Cerebellar nuclear complex (tissue), 1 donor: ENCODE measurements at places on chromosomes 13 and 19.
A peak's percentile ranks its signal among the peaks of the same experiment; 100 is the strongest.

DNA sequence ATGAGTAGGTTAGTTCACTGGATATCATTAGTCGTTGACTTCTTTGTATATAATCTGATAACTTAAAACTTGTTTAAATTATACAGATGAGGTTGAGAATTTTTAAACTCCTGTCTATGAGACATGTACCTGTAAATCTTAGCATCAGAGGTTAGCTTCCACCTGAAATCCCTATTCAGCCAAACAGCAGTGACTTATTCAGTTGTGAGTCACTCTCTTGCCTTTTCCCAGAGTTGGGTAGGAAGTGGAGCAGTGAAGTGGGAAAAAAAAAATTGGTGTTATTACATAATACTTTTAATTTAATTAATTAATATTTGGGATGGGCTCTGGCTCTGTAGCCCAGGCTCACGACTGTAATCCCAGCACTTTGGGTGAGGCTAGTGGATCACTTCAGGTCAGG is 32.9 kb downstream of the ZNF701 start:
- DNase-seq, result no peak

DNA sequence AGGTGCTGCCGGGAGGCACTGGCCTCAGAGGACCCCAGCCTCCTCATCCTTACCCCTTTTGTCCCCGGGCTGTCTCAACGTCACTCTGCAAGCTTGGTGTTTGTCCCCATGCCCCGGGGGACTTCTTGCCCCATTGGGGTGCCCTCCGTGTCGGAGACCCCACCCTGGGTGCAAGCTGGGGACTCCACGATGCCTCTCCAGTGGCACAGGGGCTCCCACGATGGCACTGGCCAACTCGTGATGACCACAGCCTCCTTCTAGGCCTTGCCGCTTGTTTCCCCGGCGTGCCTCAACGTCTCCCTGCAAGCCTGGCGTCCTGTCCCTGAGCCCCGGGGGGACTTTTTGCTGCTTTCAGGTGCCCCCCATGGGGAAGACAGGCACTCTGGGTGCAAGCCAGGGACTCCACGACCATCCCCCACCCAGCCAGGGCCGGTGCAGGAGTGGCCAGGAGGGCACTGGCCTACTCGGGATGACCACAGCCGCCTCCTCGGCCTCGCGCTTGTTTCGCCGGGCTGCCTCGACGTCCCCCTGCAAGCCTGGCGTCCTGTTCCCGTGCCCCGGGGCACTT is 237.0 kb downstream of the TUBA3C start:
- no peak for DNase-seq

DNA sequence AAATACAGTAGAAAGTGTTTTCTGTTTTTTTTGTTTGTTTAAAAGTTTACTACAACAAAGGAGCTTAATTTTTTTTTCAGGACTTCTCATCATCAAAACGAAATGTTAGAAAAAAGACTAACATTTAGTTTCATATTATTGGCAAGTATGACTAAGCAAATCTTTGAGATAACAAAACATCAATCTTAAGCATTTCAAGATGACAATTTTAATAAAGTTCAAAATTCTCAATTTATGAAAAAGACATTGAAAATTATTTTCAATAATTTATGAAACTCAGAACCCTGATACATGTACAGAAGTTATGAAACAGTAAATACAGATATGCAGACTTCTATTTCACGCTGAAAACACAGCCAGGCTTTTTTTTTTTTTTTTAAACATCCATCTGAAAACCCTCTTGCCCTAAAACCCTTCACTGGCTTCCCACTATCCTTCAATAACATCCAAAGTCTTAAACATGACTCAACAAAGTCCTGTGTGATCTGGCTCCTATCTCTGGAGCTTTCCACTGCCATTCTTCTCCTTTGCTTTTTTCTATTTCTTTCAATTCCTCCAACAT is 3.9 kb downstream of the RBM26 start:
- no peak for DNase-seq

DNA sequence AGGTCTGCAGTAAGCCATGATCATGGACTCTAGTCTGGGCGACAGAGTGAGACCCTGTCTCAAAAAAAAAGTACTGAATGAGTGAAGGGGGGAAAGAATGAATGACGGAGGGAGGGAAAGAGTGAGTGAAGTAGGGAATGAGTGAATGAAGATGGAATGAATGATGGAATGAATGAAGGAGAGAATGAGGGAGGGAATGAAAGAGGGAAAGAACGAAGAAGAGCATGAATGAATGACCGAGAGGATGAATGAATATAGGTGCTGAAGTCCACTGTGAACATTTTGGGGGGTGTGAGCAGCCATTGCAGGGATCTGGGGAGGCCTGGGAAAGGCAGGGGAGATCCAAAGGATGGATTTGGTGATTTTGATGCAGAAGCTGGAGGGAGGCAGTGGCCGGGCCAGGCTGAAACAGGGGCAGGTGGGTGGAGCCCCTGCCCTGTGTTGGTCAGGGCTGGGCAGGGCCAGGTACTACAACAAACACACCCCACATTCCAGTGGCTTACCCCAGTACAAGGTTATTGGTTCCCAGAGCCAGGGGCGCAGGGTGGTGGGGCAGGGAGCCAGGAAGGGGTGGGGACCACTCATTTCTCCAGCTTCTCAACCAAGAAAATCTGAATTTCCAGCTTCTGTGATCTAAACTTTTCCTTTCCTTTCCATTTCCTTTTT is 14.3 kb downstream of the SLC27A1 start:
- DNase-seq, result no peak

DNA sequence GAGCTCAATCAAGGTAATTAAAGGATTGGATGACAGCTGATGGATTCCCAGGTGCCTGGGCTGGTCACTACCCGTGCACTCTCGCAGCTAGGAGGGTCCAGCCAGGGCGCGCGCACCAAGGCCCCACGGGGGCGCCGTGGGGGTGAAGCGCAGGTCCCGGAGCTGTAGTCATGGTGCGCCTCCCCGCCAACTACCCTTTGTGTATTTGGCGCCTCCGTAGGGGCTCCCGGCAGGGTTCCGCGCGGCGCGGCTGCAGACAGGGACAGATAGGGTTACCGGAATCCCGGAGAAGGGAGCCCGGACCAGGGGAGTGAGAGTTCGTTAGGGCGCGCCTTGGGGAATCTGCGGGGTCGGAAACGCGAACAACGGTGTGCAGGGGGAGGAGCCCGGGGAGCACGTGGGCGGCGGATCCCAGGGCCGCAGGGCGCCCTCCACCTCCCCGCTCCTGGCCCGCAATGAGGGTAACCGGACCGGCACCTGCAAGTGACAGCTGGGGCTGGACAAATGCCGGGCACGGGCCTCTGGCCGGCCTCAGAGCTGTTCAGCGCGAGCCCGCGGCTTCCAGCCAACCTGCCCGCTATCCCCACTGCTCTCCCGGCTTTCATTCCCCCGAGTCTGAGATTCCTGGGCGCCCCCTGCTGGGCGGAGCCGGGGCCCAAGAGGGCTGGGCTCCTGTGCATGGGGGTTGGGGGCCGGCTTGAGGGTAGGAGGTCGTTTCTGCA is 3.4 kb upstream of the PRAM1 start:
- no peak for DNase-seq

- no peak for DNase-seq
These were observed 261.5 kb upstream of the STARD13 start for GRCh38 chr13:33547035-33547434.

- no peak for DNase-seq
These were observed 12.5 kb downstream of the GNA11 start for GRCh38 chr19:3106509-3107141.

GRCh38 chr13:78657699-78658629 is 991 bp downstream of the OBI1 start:
- DNase-seq, result no peak

DNA sequence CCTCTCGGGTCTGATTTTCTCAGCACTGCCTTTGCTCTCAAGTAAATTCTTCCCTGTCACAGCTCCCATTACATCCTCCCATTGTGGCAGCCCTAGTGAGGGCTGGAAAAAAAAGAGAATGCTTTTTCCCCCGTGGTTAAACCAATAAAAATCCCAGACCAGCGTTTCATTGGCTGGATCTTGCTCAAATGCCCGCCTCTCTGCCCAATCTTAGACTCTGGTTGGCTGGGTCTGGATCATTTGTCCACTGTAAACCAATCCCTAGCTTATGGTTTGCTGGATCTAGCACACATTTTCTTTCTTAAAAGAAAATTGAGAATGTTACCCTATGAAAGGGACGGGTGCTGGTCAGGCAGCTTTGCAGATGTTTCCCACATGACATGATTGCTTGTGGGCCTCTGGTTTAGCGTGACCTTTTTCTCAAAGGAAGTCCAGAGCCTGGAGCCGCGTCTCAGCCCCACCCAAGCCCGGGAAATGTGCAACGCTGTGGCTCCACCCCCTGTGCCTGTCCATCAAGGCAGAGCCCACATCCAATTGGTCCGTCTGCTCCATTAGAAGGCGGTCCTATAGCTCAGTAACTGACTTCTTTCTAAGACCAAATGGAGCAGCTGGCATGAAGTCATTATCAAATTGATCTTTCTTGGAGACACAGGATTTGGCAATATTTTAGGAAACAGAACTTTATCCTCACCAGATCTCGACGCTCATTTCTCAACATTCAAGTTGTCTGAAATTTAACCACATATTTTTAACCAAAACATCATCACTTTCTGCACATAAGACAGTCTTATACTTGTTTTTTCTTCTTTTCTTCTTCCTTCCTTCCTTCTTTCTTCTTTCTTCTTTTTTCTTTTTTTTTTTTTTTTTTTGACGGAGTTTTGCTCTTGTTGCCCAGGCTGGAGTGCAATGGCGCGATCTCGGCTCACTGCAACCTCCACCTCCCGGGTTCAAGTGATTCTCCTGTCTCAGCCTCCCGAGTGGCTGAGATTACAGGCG is 2.6 kb upstream of the MCEMP1 start:
- DNase-seq, result no peak

- DNase-seq, result no peak
These were observed 5.2 kb downstream of the BRCA2 start for GRCh38 chr13:32320528-32320927.

DNA sequence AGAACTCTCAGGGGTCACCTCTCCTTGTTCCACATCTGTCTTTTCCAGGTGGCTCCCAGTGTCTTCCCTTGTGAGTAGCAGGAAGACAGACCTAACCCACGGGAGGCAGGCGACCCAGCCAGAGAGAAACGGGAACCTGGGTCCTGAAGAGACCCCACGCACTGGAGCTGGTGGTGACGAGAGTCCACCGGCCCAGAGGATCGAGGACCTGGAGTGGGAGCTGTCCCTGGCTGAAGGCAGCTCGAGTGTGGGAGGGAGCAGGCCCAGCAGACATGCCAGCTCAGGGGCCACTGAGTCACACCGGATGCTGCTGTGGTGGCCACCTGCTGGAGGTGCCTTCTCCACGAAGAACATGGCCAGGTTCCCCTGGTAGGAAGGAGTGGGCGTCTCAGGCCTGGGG is 66.5 kb upstream of the ATP12A start:
- DNase-seq, result no peak

DNA sequence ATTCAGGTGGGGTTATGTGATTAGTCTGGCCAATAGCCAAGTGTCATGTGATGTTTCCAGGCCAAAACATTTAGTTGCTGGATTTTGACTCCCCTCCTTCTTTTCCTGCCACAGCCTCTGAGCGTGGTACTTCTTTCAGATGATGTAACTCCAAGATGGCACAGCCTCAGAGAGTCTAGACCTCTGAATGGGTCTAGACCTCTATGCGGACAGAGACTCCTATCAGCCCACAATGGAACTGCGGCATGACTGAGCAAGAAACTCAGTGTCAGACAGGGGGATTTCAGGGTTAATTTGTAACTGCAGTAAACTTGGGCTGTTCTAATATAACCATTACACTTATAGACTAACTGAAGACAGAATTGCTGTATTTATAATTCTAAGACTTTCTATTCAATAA is 42.6 kb upstream of the ZDHHC20 start:
- DNase-seq, result no peak

GRCh38 chr19:44792281-44792680 is 14.6 kb downstream of the CBLC start:
- DNase-seq, result no peak

- no peak for DNase-seq
These were observed 4.9 kb upstream of the SGCG start for GRCh38 chr13:23175920-23176319.

DNA sequence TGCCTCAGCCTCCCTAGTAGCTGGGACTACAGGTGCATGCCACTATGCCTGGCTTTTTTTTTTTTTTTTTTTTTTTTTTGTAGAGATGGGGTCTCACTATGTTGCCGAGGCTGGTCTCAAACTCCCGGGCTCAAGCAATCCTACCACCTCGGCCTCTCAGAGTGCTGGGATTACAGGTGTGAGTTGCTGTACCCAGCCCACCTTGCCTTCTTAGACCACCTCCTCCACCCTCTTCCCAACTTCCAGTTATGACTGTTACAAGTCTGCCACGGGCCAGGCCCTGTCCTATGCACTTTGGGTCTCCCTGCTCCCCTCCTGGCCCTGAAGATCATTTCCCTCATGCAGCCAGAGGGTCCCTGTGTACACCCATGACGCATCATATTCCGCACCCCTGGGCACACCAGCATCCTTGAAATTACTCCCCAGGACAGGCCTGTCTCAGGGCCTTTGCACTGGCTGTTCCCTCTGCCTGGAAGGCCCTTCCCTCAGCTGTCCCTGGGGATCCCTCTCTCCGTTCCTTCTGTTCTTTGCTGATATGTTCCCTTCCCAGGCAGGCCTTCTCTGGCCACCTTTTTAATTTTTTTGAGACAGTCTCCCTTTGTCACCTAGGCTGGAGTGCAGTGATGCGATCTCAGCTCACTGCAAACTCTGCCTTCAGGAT is 3.0 kb downstream of the LGALS4 start:
- no peak for DNase-seq

- DNase-seq, result no peak
These were observed 1220.5 kb downstream of the PCDH17 start for GRCh38 chr13:58852076-58852475.

DNA sequence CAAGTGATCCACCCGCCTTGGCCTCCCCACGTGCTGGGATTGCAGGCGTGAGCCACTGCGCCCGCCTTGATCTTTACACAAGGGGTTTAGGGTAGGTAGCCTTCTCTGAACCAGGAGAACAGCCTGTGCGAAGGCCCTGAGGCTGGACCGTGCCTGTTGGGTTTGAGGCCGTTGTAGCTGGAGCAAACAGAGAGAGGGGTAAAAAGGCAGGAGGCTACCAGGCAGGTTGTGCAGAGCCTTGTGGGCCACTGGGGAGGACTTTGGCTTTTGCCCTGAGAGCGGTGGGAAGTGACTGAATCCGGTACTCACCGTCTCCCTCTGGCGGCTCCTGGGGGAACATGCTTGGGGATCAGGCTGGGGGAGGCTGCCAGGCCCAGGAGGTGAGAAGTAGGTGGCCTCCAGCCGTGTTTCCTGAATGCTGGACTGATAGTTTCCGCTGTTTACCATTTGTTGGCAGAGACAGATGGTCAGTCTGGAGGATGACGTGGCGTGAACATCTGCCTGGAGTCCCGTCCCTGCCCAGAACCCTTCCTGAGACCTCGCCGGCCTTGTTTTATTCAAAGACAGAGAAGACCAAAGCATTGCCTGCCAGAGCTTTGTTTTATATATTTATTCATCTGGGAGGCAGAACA is 24.6 kb downstream of the SPC24 start:
- DNase-seq, result peak; percentile 55

GRCh38 chr19:54459282-54460229 is 4.0 kb downstream of the LENG9 start:
- DNase-seq, result no peak

GRCh38 chr13:74024314-74024713 is 109.9 kb downstream of the KLF12 start:
- DNase-seq, result no peak
